ENCODE measurements at places on chromosomes 3 and 15.
A peak's percentile ranks its signal among the peaks of the same experiment; 100 is the strongest.

- DNase-seq, result no peak
Measured at GRCh38 chr15:29065571-29065970, 179.8 kb downstream of the APBA2 start.

DNA sequence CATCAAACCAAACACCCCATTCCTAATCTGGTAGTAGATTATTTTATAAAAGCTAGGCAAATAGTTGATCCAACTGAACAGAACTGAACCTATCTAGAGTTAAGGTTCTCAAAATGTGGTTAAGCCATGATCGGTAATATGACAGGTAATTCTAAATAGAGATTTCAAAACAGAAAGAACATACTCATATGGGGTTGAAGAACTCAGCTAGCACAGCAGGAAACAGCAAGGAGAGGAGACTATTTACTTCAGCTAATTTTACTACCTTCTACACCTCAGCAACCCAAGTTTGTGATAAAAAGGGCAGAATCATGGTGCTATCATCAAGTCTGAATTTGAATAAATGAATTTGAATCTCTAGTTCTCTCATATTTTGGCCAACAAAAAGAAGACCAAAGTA, 11.8 kb downstream of the CD47 start:
- no peak for DNase-seq

- no peak for DNase-seq
Measured at GRCh38 chr3:46375218-46375617, 4.5 kb downstream of the CCR5 start.

DNA sequence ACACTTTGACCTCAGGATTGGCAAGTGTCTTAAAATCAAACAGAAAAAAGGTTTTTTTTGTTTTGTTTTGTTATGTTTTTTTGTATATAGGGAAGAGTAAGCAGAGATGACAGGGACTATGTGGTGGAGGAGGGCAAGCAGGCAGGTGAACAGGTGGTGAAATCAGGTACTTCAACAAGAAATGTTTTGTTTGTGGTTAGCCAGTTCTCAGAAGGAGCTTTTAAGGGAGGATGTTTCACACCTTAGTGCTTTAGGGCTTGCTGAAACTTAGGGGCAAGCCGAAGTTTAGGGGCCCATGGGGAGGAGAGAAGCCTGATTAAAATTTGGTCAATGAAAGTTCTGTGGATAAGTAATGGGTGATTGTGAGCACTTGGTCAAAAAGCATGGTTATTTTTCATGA, 370.7 kb upstream of the SLCO3A1 start:
- DNase-seq, result no peak

- DNase-seq, result peak; percentile 42
Measured at GRCh38 chr3:108153451-108153981, 62.7 kb upstream of the CD47 start.

- no peak for DNase-seq
Measured at GRCh38 chr3:25582242-25582641, 82.5 kb downstream of the TOP2B start.

DNA sequence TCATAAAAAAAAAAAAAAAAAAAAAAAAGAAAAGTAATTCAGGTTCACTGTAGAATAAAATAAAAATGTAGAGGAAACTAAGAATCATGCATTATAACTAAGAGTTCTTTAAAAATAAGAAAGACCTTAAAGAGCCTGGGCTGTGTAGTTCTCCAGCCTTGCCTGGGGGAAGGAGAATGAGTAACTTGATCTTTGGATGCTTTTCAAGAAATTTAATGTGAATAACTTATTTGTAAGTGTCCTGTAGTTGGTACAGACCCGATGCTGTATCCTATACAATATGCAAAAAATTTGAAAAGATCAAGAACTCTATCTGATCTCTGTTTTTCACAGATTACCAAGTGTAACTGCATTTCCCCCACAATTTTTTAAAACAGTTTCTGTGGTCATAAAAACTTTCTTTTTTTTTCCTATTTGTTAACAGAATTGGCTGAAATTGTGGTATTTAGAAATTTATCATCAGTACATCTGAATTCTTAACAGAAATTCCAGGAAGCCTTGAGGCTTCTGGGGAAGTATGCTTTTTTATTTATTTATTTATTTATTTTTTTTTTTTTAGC, 195.3 kb downstream of the THRB start:
- no peak for DNase-seq

GRCh38 chr3:188306435-188307005, 152.6 kb downstream of the LPP start:
- no peak for DNase-seq

DNA sequence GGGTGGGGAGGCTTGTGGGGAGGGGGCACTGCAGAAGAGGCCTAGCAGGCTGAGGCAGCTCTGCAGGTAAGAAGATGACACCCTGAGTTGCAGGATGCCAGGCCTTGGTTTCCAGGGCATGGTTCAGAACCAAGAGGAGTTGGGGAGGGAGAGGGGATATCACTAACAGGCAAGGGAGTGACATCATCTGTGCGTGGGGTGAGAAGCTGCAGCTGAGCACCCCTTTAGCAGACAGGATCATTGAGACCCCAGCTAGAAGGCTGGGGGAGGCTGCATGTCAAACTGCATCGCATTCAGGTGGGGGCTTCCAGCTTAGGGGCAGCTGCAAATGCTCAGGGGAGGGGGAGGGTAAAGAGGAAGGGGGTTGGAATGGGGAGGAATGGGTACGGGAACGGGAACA, 23.0 kb downstream of the CACNA2D2 start:
- no peak for DNase-seq

DNA sequence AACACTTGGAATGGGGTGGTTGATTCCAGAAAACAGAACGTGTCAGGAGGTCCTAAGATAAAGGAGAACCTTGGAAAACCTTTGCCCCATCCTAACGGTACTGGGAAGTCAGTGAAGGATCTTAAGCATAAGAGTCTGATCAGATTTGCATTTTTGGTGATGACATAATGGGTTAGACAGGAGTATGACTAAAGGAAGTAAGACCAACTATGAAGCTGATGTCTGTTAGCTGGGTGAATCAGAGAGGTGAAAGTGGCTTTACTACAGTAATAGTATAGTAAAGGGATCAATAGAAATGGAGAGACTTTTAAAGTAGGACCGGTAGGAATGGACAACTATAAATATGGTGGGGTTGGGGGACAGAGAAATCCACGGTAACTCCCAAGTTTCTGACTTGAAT, 12.6 kb downstream of the GTF2A2 start:
- no peak for DNase-seq

DNA sequence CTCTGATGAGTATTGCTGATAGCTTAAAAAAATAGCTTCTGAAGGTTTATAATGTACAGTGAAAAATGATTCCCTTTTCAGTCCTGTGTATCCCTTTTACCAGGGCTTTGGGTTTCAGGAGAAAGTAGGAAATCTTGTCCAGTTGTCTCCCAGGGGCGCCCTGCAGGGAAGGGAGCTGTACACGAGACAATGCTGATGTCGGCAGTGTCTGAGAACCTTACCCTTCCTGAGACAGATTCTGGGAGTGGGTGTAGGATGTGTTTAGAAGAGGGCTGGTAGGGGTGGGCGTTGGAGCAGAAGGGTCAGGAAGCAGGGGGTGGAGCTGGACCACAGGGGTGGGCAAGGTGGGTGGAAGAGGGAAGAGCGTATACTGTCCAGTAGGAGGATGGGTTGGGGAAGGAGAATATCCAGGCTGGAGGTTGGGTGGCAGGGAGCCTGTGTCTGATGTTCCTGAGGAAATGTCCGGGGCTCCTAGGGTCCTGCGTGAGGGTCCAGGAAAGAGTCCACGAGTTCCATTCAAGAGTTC, 5.6 kb downstream of the THPO start:
- DNase-seq, result no peak

DNA sequence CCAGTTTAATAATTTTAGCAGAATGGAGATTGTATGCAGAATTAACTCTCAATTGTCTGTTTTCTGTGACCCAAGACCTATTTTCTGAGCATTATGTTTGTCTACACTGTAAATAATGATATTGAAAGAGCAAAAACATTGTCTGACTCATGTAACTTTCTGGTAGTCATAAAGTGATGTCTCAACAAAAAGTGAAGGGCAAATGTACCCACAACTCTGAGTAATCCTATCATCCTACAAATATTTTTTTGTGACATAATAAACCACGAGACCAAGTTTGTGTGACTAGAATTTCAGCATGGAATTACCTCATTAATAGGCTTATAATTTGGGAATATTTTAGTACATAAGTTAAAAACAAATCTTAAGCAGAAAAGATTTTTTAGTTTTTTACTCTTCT, 15.4 kb upstream of the ABHD10 start:
- no peak for DNase-seq

DNA sequence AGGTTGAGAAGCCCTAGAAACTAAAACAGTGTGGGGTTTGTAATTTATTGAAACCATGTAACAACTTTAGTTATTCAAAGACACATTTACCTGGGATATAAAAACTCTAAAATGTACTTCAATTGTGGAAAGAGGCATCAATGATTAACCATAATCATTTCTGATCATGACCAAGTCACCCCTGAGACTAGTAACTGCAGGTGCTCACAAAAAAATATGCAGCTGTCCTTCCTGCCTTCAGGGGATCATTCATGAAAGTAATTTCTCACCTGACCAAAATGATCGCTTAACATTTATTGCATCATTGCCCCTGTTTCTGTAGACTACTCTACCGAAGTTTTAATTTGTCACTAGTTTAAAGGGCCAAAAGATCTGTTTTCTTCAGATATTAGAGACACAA, 9.0 kb downstream of the ACP3 start:
- DNase-seq, result no peak

DNA sequence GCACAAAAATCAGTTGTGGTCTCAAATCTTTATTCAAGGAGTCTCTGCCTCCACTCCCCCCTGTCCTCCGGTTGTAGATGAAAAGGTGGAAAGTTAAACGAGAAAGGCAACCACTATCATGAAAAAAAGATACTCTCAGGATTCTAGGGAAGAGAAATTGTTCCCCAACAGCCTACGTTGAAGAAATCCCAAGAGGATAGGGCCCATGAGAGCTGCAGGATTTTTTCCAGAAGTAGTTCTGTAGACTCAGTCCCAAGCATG, 14.3 kb downstream of the ZIC1 start:
- DNase-seq, result no peak

- DNase-seq, result peak; percentile 28
Measured at GRCh38 chr3:142963516-142964448, at the start of gene PAQR9. TSS of gene PAQR9 (minus strand) at chr3:142963674. CDS start at chr3:142963336, 338 bp downstream.

- DNase-seq, result no peak
Measured at GRCh38 chr3:14774431-14774830, 44.3 kb upstream of the FGD5 start.

DNA sequence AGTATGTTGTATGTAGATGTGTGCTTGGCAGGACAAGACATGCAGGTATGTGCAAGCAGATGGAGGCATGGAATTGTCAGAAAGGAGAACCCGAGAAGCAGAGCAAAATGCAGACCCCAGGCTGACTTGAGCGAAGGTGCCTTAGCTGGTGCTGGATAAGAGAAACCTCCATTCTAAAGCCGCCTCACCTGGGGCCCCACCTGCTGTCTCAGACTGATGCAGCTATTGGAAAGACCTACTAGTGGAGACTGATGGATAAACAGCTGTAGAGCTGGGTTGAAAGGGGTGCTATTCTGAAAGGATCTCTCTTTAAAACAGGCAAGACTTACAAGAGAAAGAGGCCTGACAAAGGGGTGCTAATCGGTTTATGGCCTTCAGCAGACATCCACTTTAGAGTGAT, 86.2 kb downstream of the EPHB1 start:
- DNase-seq, result no peak

GRCh38 chr3:193903966-193904365, 232.0 kb upstream of the HES1 start:
- DNase-seq, result no peak
